ENCODE measurements at places on chromosomes 7 and 10.

DNA sequence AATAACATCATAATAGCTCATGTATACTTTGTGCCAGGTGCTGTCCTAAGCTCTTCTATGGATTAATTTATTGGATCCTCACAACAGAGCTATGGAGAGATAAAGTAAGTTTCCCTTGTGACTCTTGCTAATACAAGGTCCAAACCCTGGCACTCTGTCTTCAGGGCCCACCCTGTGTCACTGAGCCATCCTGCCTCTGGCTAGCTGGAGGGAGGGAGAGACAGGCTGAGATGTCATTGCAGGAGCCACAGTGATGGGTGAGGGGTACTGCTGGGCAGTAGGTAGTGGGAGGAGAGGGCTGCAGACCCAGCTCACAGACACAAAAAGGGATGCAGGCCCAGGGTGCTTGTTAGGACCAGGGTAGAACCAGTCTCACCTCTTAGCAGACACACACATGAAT, 16.9 kb downstream of the GCK start:
- no peak for DNase-seq

DNA sequence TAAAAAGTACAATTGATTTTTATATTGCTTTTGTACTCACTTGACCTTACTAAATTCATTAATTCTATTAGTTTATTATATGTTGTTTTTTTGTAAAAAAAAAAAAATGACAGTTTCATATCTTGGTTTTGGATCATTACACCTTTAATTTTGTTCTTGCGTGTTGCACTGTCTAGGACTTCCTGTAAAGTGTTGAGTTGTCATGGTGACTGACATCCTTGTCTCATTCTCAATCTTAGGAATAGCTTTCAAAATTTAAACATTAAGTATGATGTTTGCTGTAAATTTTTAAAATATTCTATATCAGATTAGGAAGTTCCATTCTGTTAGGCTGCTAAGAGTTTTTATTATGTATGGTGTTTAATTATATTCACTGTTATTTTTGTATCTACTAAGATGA, 139.1 kb downstream of the ARHGAP12 start:
- no peak for DNase-seq

- no peak for DNase-seq
Observed at GRCh38 chr10:130867446-130868194, 443.9 kb downstream of the TCERG1L start.

DNA sequence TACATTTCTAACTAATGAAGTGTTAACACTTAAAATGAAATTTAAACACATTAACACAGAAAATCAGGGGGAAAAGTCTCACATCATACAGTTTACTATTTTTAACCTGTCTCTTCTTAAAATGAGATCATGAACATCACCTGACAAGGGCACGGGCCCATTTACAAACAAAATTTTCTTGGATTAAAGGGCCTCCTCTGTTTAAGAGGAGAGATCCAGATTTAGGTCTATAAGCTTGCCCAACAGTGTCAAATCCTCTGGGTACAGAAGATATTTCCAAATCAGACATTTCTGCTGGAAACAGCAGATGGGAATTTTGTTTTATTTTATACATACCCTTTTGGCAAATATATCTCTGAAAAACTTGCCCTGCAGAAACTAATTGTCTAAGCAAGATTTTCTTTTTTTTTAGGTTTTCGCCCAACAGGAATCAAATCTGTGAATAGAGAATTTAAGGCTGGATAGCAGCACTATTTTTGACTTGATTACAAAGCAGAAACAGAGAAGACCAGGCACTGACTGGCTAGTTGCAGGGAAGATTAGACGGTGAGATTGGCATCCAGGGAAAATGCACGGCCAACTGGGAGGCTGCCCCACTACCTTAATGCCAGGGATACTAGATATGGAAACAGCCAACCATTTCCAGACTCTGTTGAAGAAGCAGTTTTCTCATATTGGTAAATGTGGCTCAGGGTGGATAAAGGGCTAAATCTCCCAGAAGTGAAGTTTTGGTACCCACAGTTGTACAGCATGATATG, 173.4 kb downstream of the LRRN3 start:
- no peak for DNase-seq

GRCh38 chr7:73572767-73573186, 5.6 kb downstream of the TBL2 start:
- no peak for DNase-seq

GRCh38 chr10:95513941-95514392, 47.2 kb downstream of the SORBS1 start:
- no peak for DNase-seq

DNA sequence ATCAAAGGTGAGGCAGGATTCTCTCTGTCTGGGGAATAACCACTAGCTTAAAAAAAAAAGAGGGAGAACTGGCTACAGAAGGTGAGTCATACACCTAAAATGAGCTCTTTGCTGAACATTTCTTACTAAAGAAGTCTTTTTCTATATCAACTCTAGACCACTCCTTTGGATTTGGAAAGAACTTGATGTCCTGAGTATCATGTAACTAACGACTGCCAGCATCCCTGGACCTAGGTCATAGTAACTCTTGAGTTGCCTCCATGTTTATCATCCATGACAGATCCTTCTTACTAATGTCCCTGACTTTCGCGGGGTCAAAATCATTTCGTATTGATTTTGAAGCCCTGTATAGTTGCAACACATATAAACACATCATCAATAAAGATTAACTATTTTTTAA, 89.1 kb downstream of the CNOT4 start:
- no peak for DNase-seq

GRCh38 chr10:43055217-43055616, 21.7 kb upstream of the RET start:
- DNase-seq, result no peak
